ENCODE measurements at places on chromosomes 1 and 21.

DNA sequence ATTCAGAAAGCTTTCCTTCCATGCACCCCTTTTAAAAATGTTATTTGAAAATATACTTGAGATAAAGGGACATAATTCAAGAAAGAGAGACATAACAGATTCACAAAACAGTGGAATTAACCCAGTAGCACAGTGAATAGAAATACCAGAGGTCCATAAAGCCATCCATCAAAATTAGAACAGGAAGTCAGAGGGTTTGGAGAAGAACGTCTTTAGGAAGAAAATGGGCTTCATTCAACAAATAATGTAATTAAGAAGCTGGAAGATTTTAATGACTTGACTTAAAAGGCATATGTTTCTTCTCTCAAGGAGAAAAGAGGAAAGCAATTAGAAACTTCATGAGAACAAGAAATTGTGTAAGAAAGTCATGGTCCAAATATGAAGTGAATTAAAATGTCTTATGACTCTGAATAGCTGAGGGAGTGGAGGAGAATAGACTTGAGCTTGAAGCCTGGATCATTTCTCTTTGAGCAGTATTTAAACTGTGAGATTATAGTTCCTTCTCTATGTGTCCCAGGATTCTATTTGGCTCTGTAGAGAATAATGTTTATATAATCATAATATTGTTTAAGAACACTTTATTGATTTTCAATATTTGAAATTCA is 7.9 kb upstream of the HCRTR1 start:
- DNase-seq: no peak

- DNase-seq: no peak
These were observed 250.0 kb downstream of the CHRM3 start for GRCh38 chr1:239636347-239636746.

- DNase-seq: no peak
These were observed 12.4 kb upstream of the PRPF38B start for GRCh38 chr1:108679586-108680213.

DNA sequence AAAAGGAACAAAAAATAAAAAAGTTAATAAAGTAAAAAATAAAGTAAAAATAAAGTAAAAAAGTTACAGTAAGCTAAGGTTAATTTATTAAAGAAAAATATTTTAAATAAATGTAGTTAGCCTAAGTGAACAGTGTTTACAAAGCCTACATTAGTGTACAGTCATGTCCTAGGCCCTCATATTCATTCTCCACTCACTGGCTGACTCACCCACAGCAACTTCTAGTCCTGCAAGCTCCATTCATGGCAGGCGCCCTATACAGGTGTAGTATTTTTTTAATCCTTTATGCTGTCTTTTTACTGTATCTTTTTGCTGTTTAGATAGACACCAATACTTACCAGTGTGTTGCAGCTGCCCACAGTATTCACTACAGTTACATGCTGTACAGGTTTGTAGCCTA is 12.4 kb downstream of the ADAR start:
- DNase-seq: no peak

DNA sequence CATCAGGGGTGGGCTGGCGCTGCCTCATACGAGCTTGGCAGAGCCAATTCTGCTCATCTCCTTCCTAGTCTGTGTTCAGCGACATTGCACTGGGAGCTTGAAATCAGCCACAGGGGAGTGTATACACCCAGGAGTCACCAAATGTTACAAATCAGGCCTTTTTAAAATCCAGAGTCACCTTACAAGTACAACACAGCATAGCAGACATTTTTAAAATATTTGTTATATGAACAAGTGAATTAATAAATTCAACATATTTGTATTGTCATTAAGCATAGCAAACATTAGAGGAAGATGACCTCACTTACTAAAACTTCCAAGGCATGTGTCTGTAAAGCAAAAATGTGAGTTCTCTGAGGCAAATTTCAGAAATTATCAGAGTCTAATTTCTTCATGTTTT is 210.0 kb downstream of the HLX start:
- DNase-seq: no peak

DNA sequence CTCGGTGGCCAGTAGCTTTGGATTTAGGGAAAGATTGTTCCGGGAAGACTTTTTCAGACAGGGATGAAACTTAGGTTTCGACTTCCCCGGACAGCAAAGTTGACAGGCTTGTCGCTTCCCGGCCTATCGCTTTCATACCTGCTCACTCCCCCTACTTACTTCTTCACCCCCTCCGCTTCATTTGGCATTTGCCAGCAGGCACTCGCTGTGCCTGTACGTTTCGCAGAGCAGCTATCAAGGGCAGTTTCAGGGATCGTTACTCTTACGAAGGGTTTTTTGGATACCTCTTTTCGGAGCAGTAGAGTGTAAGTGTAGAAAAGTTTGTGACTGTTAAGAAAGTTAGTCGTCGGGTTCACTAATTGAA is 393 bp downstream of the BLZF1 start:
- DNase-seq: peak; percentile 15

DNA sequence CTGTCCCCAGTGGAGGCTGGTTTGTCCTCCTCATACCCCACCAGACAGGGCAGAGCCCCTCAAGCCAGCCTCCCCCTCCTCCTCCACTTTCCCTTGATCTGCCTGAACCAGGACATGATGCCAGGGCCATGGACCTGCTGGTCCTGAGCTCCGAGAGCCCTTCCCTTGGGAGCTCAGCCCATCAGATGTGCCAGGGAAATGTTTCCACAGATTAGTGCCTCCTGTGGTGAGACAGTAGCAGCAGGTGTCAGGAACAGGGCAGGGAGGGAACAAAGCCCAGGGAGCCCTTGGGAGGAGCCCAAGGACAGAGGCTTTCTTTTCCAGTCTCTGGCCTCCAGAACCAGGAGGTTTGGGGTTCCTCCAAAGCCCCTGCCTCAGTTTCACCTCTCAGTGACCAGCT is 14.6 kb upstream of the SLC41A1 start:
- no peak for DNase-seq

DNA sequence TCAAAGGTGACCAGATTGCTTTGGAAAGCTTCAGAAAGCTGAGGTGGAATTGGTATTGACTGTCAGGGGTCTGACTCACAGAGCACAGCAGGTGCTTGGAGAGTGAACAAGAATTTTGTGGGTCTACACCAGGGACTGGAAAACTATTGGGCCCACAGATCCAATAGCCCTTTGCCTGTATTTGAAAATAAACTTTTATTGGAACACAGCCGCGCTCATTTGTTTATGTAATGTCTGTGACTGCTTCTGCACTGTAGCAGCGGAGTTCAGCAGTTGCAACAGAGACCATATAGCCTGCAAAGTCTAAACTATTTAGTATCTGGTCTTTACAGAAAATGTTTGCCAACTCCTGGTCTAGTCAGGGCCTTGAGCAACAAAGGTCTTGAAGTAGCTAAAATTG is 315.6 kb downstream of the NFIA start:
- DNase-seq: no peak
